NCI-H82 (cell line): ENCODE measurements at places on chromosomes 16 and 17.

GRCh38 chr16:30166202-30166902 lies 17.1 kb upstream of the CORO1A start:
- no peak for DNase-seq

DNA sequence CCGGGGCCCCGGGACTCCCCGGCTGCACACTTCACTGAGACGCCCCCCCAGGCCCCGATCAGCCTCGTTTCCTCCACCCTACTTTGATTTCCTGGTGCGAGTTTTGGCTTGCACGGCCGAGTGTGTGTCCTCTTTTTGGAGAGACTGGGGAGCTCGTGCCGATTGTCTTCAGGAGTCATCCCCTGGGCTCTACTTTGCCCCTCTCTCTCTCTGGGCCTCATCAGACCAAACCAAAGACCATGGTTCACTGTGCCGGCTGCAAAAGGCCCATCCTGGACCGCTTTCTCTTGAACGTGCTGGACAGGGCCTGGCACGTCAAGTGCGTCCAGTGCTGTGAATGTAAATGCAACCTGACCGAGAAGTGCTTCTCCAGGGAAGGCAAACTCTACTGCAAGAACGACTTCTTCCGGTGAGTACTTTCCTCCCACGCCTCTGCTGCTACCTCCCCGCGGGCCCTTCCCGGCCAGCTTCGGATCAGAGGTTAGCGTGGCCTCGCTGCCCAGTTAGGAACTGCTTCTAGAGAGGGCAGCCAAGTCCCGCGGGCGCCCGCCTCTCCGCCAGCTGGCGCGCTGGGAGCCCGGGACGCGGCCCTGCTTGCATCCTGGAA lies 787 bp downstream of the LHX1 start:
- DNase-seq: no peak

DNA sequence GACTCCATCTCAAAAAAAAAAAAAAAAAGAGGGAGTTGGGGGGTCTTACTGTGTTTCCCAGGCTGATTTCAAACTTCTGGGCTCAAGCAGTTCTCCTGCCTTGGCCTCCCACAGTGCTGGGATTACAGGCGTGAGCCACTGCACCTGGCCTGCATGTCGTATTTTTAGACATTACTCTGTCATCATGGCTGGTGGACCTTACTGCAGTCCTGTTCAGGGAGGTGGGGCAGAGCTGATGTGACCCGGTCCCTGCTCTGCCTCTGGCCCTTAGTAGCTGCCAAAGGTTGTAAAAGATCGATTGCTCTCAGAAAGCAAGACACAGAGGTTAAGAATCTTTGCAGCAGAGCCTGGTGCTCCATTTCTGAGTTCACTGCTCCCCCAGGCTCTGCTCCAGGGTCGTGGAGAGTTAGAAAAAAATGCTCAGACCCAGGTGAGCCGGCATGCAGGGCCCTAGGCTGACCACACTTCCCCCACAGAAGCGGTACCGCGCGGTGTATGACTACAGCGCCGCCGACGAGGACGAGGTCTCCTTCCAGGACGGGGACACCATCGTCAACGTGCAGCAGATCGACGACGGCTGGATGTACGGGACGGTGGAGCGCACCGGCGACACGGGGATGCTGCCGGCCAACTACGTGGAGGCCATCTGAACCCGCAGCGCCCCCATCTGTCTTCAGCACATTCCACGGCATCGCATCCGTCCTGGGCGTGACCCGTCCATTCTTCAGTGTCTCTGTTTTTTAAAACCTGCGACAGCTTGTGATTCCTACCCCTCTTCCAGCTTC lies 7.1 kb upstream of the LASP1NB start:
- no peak for DNase-seq

DNA sequence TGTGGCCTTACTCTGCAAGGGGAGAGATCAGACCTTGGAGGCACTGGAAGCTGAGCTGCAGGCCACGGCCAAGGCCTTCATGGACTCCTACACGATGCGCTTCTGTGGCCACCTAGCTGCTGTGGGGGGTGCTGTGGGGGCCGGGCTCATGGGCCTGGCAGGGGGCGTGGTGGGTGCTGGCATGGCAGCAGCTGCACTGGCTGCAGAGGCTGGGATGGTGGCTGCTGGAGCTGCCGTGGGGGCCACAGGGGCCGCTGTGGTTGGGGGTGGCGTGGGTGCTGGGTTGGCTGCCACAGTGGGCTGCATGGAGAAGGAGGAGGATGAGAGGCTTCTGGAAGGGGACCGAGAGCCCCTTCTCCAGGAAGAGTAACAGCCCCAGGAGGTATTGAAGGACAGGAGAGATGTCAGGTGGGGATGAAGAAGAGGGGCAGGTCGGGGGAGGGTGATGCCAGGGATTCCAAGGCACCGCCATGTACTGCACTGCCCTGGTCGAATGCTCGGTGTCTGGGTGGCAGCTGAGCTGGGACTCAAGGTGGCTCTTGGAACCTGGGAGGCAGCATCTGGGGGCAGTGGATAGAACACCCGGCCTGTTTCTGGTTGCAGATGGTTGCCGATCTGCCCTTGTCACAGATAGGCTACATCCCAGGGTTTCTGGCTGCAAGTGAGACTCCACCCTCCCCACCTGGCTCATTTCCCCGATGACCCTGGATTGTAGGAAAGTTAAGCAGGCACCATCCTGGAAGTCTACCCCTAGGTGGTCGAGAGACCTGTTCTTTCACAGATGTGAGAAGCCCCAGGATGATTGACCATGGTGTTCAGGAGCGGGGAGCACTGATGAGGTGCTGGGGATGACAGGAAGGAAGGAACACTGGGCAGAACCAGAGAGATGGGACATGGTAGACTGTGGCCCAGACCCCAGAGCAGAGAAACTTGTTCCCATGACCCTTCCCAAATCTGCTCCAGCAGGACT lies 5.1 kb downstream of the RNF112 start:
- DNase-seq: no peak

DNA sequence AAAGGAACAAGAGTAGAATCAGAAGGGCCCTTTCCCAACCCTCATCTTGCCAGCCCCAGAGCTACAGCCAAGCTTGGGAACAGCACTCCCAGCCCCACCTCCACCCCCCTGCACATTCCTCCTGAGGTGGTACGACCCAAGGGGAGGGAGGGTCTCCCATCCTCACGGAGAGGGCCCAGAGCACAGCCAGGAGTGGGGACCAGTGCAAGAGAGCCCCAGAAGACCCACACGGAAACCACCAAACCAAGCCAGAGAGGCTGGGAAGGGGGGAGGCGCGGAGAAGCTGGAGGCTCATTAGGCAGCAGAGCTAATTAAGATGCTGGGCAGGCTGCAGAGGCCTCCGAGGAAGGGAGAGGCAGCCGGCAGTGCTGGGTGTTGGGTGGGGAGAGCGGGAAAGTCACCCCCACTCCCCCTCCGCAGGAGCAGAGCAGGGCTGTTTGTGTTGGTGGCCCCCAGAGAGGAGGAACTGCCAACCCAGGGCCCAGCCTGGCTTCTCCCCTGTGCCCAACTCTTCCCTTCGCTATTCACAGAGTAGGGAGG lies 2.4 kb downstream of the CACNB1 start:
- peak; percentile 54 for DNase-seq

GRCh38 chr17:73420897-73421296 lies 109.1 kb upstream of the CDC42EP4 start:
- peak; percentile 38 for DNase-seq

GRCh38 chr16:1972490-1972877 lies 631 bp downstream of the TBL3 start:
- peak; percentile 47 for DNase-seq

- DNase-seq: no peak
Measured at GRCh38 chr16:65494609-65495008, 372.7 kb upstream of the CDH11 start.

DNA sequence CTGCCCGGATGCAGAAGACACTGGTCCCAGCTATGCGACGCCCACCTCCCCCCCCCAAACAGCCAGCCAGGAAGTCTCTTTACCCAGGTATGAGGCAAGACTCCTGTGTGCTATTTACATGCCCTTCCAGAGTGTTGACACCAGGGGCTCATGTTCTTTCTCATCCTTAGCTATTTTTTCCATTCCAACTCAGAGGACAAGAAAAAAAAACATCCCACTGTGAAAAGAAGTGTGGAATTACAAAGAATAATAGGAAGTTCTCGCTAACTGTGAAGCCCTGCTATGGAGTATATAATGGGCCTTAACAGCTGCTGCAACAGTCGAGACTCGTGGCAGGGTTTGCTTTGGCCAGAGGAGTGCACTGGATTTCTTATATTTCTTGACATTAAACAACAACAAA lies 584.9 kb downstream of the CDH13 start:
- no peak for DNase-seq

DNA sequence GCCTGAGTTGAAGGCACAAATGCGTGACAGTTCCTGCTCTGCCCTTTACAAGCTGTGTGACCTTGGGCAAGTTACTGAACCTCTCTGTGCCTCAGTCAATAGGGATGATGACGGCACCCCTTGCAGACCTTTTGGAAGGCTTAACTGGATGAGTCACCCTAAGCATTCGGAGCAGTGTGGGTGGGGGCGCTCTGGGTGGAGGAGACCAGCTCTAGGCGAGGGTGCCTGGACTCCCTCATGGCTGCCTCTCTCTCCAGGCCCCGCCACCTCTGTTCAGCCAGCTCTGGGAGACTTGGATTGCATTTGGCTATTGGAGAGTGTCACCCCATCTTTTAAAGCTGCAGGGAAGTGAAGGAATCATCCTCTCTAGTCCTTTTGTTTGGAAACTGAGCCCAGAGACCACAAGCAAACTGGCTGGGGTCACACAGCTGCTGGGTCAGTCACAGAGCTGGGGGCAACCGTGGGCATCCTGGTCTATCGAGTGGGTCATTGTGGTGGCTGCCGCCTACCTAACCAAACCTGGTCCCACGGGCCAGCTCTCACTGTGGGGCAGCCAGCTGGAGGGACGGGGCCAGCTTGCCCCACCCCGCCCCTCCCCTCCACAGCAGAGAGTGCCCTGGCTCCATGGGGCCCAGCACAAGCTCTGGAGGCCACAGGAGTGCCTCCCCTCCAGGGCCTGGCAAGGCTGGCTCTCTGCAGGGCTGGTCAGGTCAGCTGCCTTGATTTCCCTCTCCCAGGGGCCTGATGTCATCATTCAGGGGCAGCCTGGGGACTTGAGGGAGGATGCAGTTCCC lies 20.2 kb upstream of the GSE1 start:
- DNase-seq: peak; percentile 61

- peak; percentile 81 for DNase-seq
Measured at GRCh38 chr17:43338886-43339516, 59.8 kb upstream of the ARL4D start.

DNA sequence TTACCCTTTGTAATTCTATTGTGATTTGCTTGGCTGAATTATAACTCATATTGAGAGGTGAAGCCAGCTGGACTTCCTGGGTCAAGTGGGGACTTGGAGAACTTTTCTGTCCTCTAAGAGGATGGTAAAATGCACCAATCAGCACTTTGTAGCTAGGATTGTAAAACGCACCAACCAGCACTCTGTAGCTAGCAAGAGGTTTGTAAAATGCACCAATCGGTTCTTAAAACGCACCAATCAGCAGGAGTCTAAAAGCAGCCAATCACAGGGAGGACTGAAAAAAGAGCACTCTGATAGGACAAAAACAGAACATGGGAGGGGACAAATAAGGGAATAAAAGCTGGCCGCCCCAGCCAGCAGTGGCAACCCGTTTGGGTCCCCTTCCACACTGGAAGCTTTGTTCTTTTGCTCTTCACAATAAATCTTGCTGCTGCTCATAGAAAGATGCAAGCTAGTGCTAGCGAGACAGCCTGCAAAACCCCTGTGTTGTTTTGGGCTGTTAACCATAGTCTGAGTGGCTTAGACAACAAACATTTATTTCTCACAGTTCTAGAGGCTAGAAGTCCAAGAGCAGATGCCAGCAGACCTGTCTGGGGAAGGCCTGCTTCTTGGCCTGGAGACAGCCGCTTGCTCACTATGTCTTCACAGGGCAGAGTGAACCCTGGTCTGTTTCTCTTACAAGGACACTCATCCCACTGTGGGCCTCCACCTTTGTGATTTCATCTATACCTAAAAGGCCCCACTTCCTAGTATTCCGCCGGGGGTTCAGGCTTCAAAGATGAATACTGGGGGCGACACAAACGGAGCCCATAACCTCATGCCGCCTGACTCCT lies 39.0 kb upstream of the CRISPLD2 start:
- DNase-seq: no peak

DNA sequence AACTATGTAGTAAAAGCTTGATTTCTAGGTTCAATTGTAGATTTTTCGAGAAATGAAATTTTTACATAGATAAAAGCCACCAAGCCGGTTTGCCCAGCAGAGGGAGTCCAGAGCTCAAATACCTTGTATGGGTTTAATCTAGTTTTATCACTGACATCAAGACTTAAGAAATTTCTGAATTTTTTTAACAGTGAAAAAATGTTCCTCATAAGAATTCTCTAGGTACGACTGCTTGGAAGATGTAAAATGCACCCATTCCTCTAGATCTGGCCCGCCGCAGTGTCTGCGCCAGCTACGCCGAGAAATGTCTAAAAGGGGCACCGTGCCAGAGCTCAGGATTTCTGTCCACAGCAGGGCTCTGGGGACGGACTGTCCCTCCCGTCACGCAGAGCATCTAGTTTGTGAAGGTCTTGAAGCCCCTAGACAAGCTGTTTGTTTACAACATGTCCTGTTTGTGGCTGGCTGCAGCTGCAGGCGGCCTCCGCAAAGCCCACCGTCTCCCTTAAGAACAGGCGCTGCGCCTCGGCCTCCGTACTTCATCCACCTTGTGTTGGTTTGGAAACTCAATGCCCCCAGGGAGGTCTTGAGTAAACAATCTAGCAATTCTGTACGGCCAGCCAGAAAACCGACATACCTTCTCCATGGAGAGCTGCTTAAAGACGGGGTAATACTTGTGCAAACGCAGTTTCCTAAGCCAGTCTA lies 24.8 kb downstream of the MAP1LC3B start:
- no peak for DNase-seq

DNA sequence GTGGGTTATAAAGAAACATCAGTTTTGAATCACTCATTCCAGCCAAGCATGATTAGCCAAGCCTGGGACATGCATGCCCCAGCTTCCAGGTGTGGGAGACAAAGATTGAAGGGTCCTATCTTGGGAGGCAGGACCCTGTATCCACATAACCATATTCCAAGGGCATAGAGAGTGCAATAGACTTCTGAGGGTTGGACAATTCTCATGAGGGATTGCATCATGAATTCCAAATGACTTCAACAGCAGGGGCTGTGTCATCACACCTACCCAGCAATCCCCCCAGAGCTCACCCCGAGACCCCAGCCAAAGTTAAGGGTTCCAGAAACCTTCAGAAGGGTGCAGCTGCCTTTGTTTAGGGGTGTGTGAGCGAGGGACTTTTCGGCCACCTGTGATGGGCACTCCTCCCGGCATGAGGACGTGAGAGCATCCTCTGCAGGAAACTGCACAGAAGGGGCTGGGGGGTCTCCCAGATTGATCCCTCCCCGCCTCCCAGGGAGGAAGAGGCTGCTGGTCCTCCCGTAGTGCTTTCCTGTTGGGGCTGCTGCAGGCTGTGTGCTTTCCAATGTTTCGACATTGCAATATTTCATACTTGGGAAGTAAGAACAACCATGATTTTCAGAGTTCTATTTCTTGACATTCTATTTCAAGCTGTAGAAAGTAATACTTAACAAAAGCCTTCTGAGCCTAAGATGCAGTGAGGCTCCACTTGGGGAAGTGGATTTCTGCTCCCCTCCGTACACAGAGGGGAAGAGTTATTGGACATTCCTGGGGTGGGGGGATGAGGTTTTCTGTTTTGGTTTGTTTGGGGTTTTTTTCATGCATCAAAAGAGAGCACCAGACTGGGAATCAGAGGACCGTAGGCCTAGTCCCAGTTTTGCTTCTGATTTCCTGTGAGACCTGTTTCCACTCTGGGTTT lies 13.3 kb upstream of the PITPNM3 start:
- DNase-seq: no peak

GRCh38 chr17:44589316-44590071 lies 32.2 kb downstream of the FZD2 start:
- DNase-seq: no peak

GRCh38 chr17:5309851-5310250 lies 27.8 kb downstream of the RABEP1 start:
- no peak for DNase-seq

GRCh38 chr17:81221842-81222619 lies 734 bp downstream of the CEP131 start:
- peak; percentile 25 for DNase-seq
